Esophagus squamous epithelium (tissue), 5 donors: ENCODE measurements at places on chromosomes 3 and 15.

GRCh38 chr3:65936908-65937638 is 101.6 kb downstream of the MAGI1 start:
- no peak for DNase-seq

DNA sequence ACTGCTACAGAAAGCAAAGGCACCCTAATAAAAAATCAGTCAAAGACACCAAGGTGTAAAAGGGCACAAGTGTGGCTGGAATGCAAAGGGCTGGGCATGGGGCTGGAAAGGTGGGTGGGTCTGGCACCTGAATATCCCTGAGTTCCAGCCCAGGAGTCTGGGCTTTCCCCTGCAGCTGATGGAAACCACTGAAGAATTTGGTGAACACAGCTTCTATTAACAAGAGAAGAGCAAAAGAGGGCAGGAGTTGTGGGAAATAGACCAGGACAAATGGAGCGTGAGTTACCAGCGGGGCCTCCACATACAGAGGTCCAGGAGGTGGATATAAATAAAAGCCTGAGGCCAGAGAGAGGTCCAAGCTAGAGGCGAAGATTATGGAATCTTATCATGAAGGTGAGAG is 45.1 kb upstream of the TPM1 start:
- no peak for DNase-seq

GRCh38 chr3:53161820-53162671 is 1.0 kb downstream of the PRKCD start:
- no peak for DNase-seq

DNA sequence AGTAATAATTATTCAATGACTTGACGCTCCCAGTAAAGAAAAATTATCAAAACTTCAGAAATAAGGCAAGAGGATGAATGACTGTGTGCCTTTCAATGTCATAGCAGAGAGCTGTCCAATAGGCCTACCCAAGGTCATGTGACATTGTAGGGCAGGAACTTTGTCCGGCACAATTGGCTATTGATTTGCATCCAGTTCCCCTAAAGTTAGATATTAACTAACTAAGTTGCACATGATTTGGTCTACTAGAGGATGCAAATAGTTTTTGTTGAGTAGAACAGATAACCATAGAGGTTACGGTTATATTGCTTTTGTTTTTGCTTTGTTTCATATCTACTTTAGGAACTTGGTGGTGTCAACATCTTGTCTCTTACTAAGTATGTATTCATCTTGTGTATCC is 127.9 kb upstream of the PFN2 start:
- DNase-seq, result no peak

- DNase-seq, result no peak
Measured at GRCh38 chr3:42264399-42265058, 1.5 kb downstream of the CCK start.
